ENCODE measurements at places on chromosomes 5 and 9.

DNA sequence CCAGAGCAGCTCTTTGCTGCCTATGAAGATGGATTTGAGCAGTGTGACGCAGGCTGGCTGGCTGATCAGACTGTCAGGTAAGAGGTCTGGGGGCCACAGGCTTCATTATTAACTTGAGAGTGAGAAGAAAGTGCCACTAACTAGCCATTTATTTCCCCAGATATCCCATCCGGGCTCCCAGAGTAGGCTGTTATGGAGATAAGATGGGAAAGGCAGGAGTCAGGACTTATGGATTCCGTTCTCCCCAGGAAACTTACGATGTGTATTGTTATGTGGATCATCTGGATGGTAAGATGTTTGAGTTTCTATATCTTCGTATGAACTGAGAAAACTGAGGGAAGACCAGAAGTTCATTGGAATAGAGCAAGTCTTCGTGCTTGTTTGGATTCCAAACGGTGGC, 22.1 kb downstream of the VCAN start:
- DNase-seq = no peak

- no peak for DNase-seq
Measured at GRCh38 chr5:103371046-103371607, 112.6 kb downstream of the MACIR start.

DNA sequence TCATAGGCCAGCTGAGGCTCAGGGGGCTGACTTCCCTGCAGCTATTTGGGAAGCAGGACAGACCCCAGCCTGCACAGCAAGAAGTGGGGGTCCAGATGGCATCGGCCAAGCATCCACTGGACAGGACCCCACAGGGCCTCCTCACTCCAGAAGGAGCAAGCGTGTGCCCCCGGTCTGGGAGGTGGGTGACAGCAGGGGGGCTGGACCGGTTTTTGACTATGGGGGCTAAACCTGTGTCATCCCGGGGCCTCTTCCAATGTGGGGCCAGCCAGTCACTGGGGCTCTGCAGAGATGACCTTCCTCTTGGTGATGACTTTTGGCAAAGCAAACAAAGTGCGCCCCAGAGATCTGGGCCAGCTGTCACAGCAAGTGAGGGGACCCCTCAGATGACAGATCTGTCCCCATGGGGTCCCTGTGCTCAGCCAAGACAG, 163.9 kb downstream of the OLFM1 start:
- DNase-seq = no peak

GRCh38 chr9:7601739-7602138, 197.8 kb downstream of the DMAC1 start:
- no peak for DNase-seq

DNA sequence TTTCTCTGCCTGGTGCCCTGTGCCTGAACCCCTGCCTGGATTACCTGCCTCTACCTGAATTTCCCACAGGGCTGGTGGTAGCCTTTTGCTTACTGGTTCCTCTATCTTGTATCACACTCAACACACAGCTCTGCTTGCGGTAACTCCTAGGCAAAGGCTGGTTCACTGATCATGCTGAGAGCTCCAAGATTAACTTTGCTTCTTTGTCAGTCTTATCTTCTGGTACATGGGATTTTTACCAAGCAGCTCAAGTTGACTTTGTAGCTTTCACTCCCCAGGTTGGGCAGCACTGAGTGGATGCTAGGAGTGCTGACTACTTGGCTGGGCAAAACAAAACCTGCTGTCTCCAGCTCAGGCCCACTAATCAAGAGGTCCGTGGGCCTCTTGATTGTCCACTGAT, 145.9 kb upstream of the GLRA1 start:
- no peak for DNase-seq

DNA sequence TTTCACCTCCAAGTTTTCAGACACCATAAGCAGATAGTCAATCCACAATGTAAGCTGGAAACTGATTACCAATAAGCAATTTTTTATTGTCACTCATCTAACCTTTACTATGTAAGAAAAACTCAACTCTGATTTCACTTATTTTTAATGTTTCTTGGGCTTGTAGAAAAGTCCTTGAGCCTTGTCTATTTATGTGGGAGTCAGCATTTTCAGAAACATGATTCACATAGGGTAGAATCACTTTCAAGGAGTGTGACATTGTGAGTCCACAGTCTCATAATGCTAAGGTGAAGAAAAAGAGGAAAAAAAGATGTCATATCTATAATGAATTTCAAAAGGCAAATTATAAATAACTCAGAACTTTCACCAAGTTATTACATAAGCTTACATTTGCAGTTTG, 2167.9 kb upstream of the C9orf72 start:
- no peak for DNase-seq

- no peak for DNase-seq
Measured at GRCh38 chr5:124941051-124942049, 194.9 kb upstream of the ZNF608 start.

DNA sequence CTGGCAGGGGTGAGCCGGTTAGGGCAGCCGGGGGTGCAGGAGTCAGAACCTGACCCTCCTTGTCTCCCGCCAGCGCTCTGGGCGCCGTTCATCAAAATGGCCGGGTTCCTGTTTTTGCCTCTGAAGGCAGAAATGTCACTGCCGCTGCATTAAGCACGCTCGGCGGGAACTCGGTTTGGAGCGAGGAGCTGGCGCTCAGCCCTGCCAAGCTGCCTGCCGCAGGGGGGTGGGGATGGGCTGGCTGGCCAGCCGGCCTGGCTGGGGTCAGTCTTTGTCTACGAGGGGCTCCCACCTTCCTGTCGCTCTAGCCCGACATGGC, 63.7 kb downstream of the CXXC5 start:
- DNase-seq = no peak

DNA sequence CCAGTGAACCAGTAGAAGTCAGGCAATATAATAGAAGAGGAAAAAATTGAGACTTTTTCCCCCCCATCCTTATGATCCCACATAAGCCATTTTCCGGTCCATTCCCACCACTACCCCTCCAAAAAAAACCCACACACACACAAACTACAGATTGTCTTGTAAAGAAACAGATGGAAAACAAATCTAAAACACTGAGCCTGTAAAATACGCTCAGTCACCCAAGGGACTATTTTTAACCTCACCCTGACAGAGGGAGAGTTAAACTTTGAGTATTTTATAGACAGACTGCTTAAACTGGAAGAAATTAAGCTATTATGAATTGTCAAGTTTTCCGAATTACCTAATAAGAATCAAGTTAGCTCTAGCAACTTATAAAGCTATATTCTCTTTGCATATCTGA, 471.8 kb upstream of the C9orf72 start:
- DNase-seq = no peak

- no peak for DNase-seq
Measured at GRCh38 chr9:123070198-123070597, 36.7 kb downstream of the GPR21 start.

DNA sequence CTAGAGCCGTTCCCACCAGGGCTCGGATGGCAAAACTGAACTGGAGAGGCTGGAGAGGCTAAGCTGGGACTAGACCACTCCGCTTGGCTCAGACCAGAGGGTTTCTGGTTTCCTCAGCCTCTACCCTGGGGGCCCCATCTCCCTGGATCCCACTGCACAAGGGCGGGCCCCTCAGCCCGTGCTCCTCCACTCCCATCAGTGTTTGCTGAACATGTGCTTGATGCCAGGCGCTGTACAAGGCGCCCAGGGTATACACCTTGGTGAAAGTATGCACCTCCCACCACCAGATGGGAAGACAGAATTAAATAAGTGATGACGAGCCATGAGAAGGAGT, 18.0 kb downstream of the GPX3 start:
- no peak for DNase-seq

GRCh38 chr5:103582364-103582763, 19.8 kb upstream of the NUDT12 start:
- no peak for DNase-seq

GRCh38 chr9:111610845-111611244, 11.4 kb upstream of the PTGR1 start:
- DNase-seq = no peak

- no peak for DNase-seq
Measured at GRCh38 chr9:78207901-78208300, 28.0 kb upstream of the CEP78 start.

DNA sequence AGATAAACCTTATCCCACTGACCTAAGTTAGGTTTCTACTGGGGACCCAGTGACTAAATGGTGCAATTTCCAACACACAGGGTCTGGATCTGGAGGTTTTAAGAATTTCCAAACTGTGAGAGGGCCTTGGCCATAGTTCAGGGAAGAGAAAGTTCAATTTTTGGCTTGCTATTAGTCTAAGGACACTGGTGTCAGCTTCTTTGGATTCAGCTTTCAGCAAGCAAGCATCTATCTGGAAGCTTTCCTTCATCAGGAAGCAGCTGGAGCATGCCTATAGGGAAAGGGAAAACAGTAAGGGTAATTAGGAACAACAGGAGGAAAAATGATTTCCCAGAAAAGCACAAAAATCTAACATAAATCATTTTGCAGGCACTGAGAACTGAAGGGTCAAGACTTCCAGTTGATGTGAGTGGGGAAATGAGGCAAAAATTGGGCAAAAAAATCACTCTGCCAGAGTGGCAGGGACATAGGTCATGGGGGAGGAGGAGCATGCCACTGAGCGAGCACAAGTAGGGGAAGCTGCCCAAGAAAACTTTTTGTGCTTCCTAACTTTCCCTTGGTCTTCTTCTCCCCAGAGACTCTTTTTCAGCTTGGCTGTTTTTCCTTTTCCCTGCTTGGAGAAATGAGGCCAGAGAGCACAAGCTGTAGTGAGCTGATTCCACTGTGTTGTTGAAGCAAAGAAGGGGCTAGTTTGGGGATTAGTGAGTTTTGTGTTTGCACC, 299.6 kb downstream of the FGF10 start:
- DNase-seq = no peak

DNA sequence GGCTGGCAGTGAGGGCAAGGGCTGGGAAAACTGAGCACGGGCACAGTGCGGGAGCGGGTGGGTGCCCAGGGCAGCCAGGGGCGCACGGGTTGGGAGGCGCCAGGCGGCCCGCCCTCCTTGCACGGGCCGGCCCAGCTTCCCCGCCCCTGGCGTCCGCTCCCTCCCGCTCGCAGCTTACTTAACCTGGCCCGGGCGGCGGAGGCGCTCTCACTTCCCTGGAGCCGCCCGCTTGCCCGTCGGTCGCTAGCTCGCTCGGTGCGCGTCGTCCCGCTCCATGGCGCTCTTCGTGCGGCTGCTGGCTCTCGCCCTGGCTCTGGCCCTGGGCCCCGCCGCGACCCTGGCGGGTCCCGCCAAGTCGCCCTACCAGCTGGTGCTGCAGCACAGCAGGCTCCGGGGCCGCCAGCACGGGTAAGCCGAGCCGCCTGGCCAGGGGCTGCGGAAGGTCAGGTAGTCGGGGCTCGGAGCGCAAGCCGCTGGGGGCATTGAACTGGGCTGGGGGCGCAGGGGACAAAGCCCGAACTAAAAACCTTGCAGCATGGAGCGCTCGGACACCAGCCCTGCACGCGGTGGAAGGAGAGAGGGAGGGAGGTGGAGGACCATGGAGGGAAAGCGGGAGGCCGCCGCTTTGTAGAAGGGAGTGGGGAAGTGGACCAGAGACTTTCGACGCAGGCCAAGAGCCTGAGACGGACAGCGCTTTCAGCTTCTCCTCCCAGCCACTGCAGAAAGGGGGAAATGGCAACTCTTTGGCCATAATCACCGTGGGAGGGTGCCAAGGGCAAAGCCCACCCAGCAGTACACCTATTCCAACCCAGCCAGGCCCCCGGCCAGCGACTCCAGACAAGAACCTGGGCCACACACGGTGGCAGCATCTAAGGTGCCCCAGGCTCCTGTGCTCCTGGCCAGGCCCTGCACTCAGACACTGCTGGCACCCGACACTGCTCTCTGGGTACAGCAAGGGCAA, at the start of gene TGFBI:
TGFBI (plus strand) TSS at position 207 of the 961 bp plus-strand sequence; CDS start at position 275, 68 bp downstream.
- DNase-seq = no peak

- no peak for DNase-seq
Measured at GRCh38 chr9:79766091-79766490, 194.3 kb downstream of the TLE4 start.

- no peak for DNase-seq
Measured at GRCh38 chr5:134099288-134099872, 15.1 kb upstream of the TCF7 start.

GRCh38 chr5:77697692-77698091, 59.2 kb upstream of the OTP start:
- DNase-seq = no peak

GRCh38 chr9:109771087-109771486, 8.9 kb upstream of the PALM2AKAP2 start:
- no peak for DNase-seq

DNA sequence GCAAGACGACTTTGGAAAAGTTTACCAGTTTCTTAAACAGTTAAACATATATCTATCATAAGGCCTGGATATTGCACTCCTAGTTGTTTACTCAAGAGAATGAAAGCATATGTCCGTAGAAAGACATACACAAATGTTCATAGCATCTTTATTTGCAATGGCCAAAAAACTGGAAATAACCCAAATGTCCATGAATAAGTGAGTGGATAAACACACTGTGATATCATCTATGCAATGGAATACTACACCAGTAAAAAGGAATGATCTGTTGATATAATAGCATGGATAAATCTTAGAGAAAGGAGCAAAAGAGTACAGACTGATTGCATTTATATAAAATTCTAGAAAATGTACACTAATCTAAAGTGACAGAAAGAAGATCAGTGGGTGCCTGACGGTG, 28.0 kb upstream of the VCAN start:
- DNase-seq = no peak

- no peak for DNase-seq
Measured at GRCh38 chr9:5586391-5586802, 42.5 kb upstream of the RIC1 start.

DNA sequence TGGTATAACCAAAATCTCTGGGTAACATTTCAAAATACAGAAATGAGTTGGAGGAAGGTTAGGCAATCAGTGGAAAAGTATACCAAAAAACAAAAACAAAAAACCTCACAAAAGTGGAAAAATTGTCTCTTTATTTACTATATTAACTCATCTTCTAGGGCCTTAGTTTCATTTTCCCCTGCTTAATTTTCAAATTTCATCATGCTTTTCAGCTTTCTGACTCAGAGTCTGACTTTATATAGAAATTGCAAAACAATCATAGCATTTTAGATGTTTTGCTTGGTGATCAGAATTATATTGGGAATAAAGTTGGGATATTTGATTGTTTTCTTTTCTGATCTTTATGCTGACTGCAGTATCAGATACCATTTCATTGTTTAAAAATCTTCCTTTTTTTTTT, 257.0 kb upstream of the PRR16 start:
- no peak for DNase-seq

GRCh38 chr5:150522504-150523414, 14.8 kb downstream of the NDST1 start:
- DNase-seq = no peak

All from stimulated activated CD8-positive, alpha-beta memory T cell treated with anti-CD3 and anti-CD28 coated beads, Interleukin-15, amount 100 ng/mL, for 24 hours (primary cell).